ENCODE measurements at places on chromosomes 6 and 20.
A peak's percentile ranks its signal among the peaks of the same experiment; 100 is the strongest.

DNA sequence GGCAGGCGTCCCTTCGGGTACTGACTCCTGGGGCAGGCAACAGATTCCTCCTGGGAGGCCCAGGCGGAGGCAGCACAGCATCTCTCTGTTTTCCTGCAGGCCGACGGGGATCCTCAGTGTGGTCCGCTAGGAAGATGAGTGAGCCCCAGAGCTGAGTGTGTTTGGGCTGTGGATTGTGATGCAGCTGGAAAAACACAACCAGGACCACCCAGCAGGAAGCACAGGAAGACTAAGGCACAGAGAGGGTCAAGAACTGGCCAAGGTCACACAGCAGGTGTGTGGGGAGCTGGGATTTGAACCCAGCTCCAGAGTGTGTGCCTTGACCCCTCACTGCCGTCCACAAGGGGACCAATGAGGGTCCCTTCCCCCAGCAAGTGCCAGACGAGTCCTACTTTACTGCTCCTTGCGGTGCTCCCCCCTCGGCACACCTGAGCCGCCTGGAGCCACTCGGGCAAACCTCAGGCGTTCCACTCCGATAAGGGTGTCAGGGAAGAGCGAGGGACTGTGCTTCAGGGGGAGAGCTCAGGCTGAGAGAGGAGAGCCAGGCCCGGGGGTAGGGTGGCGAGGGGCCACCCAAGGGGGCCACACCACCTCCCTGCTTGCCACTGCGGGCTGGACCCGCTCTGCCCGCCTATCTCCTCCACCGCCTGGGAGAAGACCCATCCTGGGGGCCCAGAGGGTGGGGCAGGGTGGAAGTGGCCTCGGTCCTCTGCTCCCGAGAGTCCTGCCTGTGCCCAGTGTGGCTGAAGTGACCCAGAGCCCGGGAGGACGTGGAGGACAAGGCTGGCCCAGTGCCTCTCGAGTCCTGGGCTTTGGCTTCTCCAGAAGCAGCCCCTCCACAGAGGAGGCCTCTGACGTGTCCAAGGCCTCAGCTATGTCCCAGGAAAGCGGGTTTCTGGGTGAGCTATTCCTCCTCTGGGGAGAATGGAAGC, 63.3 kb downstream of the YTHDF1 start:
- peak; percentile 16 for DNase-seq

DNA sequence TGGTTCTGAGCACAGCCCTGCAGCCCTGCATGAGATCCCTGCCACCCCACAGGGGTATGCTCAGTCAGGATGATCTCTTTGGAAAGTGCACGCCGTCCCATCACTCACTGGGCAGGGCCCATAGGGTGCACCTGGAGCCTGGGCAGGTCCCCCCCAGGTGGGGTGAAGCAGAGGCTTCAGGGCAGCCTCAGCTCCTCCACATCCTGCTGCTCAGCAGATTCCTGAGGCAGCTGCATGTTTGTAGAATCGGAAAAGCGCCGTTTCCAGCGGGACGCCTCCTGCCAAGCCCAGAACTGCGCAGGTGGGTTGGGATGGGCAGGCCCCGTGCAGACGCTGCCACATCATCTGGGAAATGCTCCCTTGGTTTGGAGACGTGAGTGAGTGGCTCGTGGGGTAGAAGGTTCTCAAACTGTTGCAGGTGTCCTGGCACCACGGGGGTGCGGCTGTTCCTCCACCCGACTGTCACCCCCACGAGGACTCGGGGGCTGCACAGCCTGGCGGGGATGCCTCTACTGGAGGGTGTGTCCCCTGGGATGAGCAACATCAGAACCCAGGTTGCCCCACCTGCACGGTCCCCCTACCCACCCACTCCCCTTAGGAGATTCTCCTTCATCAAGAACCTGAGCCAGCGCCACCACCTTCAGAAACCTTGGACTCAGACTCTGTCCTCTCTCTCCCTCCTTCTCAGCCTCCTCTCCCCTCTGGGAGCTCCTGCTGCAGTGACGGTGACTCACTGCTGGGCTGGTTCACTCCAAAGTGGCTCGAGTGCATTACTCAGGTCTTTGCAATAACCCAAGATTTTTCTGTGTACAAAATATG, 334.1 kb downstream of the TAF4 start:
- no peak for DNase-seq

GRCh38 chr20:41617059-41617901, 897 bp downstream of the CHD6 start:
- DNase-seq = peak; percentile 17

DNA sequence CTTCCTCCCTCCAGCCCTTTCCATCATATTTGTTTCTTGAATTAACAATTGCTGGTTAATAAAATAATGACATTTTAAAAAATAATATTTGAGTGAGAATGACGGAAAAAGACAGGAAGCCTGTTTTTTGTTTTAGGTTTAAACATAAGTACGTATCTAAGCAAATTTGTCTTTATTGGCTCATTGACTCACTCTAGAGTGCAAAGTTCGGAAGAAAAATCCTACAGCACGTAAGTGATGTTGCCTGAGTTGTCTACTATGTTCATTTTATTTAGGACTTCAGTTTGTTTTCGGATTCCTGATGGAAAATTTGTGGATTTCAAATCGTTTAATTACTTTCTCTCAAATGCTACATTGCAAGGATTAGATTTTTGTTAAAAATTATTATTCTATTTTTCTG, 1435.7 kb upstream of the ADGRB3 start:
- no peak for DNase-seq

DNA sequence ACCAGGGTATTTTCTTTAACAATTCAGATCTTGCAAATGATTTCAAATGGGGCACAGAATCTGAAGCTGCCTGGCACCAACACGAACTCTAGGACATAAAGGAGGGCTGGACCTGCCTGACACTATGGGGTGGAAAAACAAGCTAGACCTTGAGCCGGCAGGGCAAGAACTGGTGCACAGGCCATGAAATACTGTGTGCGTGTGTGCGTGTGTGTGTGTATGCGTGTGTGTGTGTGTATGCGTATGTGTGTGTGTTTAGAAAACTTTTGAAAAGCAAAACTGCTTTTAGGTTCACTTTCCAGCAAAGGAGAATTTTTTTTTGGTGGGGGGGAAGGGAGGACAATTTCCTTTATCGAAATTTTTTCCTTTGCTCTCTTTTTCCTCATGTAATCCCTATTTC, 11.9 kb upstream of the QKI start:
- DNase-seq = no peak

- DNase-seq = no peak
These were observed 118.8 kb downstream of the PSMB1 start for GRCh38 chr6:170434117-170434820.

DNA sequence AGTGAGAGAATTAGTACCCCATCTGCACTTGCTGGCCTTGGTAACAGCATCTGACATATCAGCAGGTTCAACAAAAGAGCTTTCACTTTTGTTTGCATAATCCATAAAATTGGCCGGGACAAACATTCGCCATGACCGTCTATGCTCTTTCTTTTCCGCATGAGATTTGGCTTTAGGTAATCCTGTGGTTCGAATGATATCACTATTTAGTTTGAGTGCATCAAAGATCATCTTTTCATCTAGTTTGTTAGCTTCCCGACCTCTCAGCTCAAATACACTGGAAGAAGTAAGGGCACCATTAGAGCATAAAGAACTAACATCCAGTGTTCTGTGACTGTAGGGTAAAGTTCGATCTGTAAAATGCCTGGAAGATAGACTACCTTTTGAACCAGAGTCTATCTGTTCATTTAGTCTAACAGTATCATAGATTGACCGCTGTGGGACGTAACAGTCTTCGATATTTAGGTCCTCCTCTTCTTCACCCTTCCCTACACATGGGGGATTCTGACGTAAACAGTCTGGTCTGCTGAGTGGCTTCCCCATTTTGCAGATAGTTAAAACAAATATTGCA, 101.6 kb downstream of the DST start:
- DNase-seq = no peak

DNA sequence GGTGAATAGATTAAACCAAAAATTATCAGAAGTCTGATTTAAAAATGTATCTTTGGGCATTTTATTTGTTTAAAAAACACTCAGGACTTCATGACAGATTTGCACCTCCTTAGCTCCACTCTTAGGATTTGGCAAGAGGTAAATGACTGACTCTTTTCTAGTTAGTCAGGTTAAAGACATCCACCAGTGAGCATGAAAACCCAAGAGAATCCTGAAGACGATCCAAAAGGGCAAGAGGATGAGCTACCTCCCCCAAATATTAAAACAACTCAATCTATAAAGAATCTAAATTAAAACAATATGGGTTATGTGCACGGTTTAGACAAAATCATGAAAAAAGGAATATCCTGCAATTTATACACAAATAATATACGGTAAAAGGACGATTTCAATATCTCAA, 89.4 kb upstream of the OPRM1 start:
- no peak for DNase-seq

- no peak for DNase-seq
These were observed 4.9 kb downstream of the BMP6 start for GRCh38 chr6:7730784-7731227.

DNA sequence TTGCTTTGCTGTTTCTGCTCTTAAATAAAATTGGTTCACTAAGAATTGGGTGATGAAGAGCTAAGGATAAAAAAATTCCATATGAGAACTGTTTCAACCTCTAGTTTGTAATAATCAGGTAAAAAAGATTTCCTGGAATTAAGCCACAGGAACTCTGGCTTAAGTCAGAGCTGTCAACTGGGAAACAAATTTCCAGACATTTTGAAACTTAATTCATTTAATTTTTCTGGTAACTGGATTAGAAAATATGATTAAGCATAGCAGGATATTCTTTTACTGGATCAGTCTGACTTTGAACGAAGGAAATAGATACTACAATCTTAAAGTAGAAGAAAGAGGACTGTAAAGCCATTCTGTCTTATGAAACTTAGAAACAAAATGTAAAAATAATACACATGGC, 1.3 kb upstream of the VIP start:
- DNase-seq = no peak

- no peak for DNase-seq
These were observed 24.6 kb downstream of the CEBPB start for GRCh38 chr20:50215101-50215690.

DNA sequence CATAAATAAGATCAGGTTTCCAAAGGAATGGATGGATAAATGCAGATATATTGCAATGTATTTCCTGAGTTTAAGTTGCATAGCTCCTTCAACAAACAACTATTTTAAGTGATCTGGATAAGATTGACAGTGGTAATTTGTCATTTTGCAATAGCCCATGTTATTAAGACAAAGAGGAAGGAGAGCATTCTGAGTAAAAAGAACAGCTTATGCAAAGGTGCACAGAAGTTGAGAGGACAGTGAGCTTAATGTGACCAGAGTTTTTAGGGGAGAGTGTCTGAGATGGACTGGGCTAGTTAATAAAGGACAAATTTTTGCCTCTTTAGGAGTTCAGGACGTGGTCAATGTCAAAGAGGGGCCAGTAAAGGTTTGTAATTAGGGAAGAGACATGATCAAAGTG, 48.8 kb upstream of the FBXO30 start:
- DNase-seq = no peak

GRCh38 chr6:9428421-9429172, 986.3 kb downstream of the TFAP2A start:
- no peak for DNase-seq

Data from posterior cingulate gyrus (tissue), 11 donors.